Naive thymus-derived CD8-positive, alpha-beta T cell (primary cell): ENCODE measurements at places on chromosomes 1 and 21.

DNA sequence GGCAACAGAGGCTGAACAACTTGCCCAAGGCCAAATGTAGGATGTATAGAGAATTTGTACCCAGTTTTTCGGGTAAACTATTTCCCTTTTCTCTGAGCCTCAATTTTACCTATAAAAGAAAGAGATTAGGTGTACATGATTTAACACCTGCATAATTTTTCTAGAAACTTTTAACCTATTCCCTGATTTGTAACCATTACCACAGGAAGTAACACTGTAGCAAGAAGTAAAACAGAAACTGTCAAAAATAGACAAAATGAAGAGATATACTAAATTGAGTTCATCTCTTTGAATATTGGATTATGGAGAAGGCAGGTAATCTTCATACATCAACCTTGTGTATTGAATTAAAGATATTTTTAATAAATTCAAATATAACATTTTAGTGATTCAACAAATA is 136.2 kb downstream of the ZC3H11B start:
- no peak for DNase-seq

- no peak for DNase-seq
Measured at GRCh38 chr1:192984080-192984479, 75.1 kb downstream of the UCHL5 start.

GRCh38 chr21:33207449-33208149 is 22.1 kb upstream of the IFNAR2 start:
- DNase-seq, result no peak

GRCh38 chr1:213250041-213250440 is 199.0 kb downstream of the RPS6KC1 start:
- DNase-seq, result no peak

DNA sequence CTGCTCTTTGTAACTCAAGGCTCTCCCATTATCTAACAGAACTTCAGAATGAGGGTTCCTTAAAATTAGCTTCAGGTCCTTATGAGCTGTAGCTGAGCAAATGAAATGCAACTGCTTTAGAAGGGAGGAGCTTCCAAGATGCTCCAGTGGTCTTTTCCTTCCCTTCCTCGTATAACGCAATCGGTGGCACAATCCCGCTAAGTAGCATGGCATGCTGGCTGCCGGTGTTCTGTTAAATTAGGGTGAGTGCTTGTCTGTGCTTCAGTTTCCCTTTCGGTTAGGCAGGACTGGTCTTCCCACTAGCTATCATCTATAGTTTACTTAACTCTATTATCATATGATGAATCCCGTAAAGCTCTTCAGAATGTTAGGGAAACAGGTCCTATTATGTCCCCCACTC is 917 bp downstream of the KIAA0040 start:
- peak; percentile 50 for DNase-seq

- no peak for DNase-seq
Measured at GRCh38 chr1:229027622-229028182, 243.2 kb upstream of the RAB4A start.

DNA sequence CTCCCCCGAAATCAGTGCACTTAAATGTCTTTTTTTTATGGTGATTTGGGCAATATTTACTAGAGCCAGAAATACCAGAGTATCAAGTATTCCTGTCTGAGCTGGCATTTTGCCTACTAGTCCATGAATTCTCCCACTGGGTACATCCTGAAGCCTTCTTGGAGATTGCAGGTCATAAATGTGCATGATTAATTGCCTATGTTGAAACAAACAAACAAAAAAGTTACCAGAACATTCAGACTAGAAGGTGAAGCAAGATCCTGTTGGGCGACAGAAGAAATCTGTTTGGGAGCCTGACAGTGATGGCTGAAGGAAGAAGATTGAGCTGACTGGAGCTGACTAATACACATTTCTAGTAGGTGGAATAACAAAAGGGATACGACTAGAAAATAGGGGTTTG is 127.4 kb upstream of the NRIP1 start:
- no peak for DNase-seq

DNA sequence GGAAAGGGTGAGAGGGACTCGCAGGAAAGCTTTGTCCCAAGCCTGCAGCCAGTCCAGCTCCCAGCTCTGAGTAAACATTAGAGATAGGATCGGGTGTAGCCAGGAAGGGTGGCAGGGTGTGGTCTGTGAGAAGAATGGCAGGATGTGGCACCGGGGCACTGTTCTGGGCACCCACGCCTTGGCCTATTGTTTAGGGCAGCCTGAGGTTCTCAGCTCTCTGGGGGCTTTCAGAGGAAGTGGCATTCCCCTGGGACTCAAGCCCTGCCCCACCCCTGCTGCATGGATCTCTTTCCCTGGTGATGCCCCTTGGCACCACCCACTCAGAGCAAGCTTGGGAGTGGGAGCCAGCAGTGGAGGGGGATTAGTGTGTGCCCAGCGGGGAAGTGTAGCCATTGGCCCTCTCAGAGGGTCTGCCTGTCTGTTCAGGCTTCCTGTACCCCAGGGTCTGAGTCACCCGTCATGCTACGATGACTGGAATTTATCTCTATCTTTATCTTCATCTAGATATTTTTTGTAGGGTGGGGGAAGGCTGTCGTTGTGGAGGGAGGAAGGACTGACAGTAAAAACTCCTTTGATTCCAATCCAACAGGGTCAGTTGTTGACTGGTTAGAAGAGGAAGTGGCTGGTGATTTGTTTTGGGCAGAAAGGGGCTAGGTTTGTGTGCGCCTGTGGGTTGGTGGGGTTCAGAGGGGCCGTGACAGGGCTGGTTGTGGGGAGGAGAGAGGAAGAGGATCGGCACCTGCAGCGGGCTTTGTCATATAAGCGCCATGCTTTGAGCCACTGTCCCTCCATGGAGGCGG is 31.6 kb downstream of the SOX13 start:
- no peak for DNase-seq

GRCh38 chr1:176111835-176112234 is 95.3 kb downstream of the COP1 start:
- no peak for DNase-seq

GRCh38 chr1:27563591-27564471 is 40.1 kb downstream of the AHDC1 start:
- no peak for DNase-seq

- DNase-seq, result no peak
Measured at GRCh38 chr1:18479454-18479853, 1.3 kb upstream of the KLHDC7A start.

DNA sequence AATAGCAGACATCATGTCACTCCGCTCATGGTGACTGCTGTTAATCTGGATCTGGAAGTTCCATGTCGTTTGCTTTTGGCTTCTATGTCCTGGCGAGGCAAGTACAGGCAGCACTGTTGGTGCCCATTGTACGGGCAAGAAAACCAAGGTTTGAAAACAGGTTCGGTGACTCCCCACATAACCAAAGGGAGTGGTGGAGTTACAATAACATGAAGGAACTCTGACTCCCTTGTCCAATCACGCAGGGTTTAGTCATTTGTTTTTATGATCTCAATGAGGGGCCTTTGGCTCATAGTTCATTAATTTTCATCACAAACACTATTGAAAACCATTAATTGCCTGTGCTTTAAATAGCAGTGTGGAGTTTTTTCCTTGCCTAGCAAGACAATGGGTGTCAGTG is 82.9 kb upstream of the SSX2IP start:
- no peak for DNase-seq

GRCh38 chr1:59686574-59686973 is 128.2 kb upstream of the HOOK1 start:
- DNase-seq, result no peak

DNA sequence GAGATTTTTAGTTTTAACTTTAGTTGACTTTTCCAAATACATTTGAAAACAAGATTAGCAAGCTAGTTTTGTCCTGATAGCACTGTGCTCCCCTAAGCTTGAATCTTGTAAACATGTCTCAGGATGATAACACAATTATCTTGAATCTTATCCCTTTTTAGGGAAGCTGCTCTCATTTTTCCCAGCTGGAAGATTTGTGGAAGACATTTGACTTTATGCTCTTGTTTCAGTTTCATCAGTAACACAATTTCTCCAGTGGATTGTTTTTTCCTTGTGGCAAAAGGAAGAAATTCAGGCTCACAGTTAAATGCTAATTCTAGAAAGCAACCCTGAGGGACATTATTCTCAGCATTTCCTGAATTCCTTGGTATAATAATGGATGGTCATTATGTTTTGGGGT is 88.8 kb downstream of the CDC7 start:
- DNase-seq, result no peak

- DNase-seq, result no peak
Measured at GRCh38 chr1:155070158-155070621, 6.7 kb downstream of the EFNA4 start.

DNA sequence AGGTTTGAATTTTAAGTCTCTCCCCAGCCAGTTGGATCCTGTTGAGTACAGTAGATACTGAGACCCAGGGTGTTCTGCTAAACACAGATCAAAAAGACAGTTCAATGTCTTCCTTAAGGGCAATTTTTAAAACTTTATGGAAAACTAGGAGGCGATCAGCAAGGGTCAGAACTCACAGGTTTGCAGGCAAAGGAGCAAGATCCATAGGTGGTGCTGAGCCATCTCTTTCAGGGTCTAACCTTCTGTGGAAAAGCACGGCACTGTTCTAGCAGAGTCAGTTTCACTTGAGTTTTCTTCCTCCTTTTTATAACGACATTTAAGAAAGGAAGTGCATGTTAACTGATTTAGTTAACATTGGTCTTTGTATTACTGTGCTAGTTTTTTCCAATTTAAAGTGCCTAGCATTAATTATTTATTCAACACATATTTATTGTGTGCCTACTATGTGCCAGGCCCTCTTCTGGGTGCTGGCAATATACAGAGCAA is at the start of gene CD84:
Gene CD84 (minus strand): TSS at position 281 of the 486 bp plus-strand sequence. CDS start 59 bp downstream, at position 222.
- no peak for DNase-seq

GRCh38 chr1:31767225-31767624 is 3.1 kb upstream of the ADGRB2 start:
- DNase-seq, result no peak

- DNase-seq, result no peak
Measured at GRCh38 chr1:162680419-162681121, 48.3 kb downstream of the DDR2 start.

- no peak for DNase-seq
Measured at GRCh38 chr1:91555821-91556531, 55.3 kb downstream of the CDC7 start.

DNA sequence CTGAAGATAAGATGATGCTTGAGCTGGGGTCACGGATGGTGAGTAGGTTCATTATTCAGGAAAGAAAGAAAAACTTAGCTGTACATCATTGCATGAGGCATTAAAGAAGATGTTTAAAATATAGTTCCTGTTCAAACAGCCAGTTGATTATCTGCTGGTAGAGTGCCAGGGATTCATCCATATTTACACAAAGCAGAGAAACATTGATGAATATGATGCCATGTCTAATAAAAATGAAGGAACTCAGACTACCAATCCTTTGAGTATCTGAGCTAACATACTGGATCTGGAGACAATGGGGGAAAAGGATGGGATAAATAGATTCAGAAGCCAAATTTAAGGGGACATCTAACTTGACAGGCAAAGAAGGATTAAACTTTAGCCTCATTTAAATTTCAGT is 14.6 kb downstream of the TRIM67 start:
- no peak for DNase-seq

GRCh38 chr1:83998498-83999315 is at the start of gene TTLL7:
TTLL7 (minus strand) TSS chr1:83999132; CDS start chr1:83952211, 46,921 bp downstream.
- DNase-seq, result peak; percentile 31

GRCh38 chr1:171973421-171973820 is 132.1 kb downstream of the DNM3 start:
- DNase-seq, result no peak

- DNase-seq, result no peak
Measured at GRCh38 chr1:154698320-154699096, 90.5 kb upstream of the ADAR start.

GRCh38 chr1:178161516-178161915 is 67.6 kb downstream of the RASAL2 start:
- DNase-seq, result no peak

GRCh38 chr1:247854899-247855545 is 2.0 kb upstream of the TRIM58 start:
- DNase-seq, result no peak

DNA sequence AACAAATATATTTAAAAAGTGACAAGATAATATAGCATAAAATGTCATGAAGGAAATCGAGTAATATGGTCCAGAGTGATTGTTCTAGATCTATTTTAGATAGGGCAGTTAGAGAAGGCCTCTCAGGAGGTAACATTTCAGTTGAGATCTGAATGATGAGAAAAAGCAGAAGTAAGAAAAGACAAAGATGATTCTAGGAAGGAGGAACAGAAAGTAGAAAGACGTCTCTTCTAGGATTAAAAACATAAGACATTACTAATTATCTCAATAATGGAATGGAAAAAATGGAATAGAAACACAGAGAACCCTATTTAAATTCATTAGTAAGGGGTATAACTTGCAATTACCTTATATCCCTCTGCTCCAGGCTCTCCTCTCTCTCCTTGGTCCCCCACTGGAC is 130.0 kb upstream of the ZNHIT6 start:
- no peak for DNase-seq

- no peak for DNase-seq
Measured at GRCh38 chr1:151832318-151832980, 847 bp upstream of the RORC start.

DNA sequence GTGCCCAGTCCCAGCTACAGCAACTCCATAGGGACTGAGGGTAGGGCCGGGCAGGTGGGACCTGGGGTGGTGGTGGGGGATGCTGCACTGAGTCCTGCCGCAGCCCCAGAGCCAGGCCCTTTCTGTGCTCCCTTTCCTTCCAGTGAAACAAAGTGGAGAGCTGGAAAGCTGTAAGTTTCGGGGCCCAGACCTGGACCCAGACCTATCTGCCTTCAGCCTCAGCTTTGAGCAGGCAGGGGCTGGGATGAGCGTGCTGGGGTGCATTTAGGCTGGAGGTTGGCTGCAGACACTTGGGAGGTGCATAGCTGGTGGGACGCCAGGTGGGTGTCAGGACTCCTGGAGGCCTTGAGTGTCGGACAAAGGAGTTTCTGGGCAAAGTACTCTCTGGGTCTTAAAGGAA is 92.7 kb upstream of the C1orf174 start:
- DNase-seq, result no peak

DNA sequence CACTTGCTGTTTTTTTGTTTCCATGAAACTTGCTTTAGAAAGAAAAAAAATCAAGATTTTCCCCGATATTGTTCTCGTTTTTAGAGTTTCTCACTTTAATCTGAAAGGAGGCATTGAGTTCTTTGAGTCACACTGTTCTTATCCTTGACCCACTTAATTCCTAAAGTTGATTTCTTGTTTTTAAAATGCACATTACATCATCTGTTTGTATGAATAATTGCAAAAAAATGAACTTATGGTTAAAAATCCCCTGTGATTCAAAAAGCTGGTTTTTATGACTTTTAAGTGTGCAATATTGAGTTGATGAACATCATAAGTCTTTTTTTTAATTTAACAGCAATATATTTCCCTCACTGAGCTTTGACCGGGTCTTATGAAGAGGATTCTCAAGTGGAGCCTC is 131.6 kb downstream of the SNX7 start:
- no peak for DNase-seq
